ENCODE measurements at places on chromosomes 6 and 20. TPM values are rescaled to one million over a fixed set of nuclear protein-coding genes. Genes with fewer than 3 reads are reported as not detected.

The CTCFL gene
- total RNA-seq, result not detected

The DSTN gene
- 372 TPM for total RNA-seq

The MUCL3 gene
- total RNA-seq, result not detected

The SPAG4 gene
- total RNA-seq, result 1.5 TPM

The PNLDC1 gene
- total RNA-seq, result 0.14 TPM

The OR2H2 gene
- total RNA-seq, result not detected

The ADTRP gene
- 1.8 TPM for total RNA-seq

The TRIM40 gene
- total RNA-seq, result not detected

The GSTA2 gene
- total RNA-seq, result not detected

The SLC17A9 gene
- total RNA-seq, result 1.6 TPM

The TDRD6 gene
- not detected for total RNA-seq

The ANKEF1 gene
- 9.0 TPM for total RNA-seq

The SLC24A3 gene
- 0.09 TPM for total RNA-seq

The HAO1 gene
- not detected for total RNA-seq

The VGLL2 gene
- not detected for total RNA-seq

The SYCP2L gene
- 0.35 TPM for total RNA-seq

The RAET1L gene
- 27.2 TPM for total RNA-seq

The HLA-F gene
- 1.3 TPM for total RNA-seq

The OR5V1 gene
- not detected for total RNA-seq

The RAB32 gene
- total RNA-seq, result 47.6 TPM

The NKX2-4 gene
- not detected for total RNA-seq

The FBXO5 gene
- 5.7 TPM for total RNA-seq

The MOG gene
- not detected for total RNA-seq

The GSTA1 gene
- total RNA-seq, result 0.28 TPM

The SLC52A3 gene
- total RNA-seq, result 0.42 TPM

The INSM1 gene
- not detected for total RNA-seq

The CEBPB gene
- total RNA-seq, result 101 TPM

The LGSN gene
- total RNA-seq, result not detected

The ISM1 gene
- total RNA-seq, result 0.28 TPM

The PSMG4 gene
- 16.2 TPM for total RNA-seq

The CNBD2 gene
- 12.3 TPM for total RNA-seq

The IMPG1 gene
- not detected for total RNA-seq

The BMP2 gene
- total RNA-seq, result 2.5 TPM
